ENCODE measurements at places on chromosomes 11 and 22.

GRCh38 chr11:64268893-64269539 lies 15.4 kb downstream of the BAD start:
- DNase-seq: peak; percentile 58

DNA sequence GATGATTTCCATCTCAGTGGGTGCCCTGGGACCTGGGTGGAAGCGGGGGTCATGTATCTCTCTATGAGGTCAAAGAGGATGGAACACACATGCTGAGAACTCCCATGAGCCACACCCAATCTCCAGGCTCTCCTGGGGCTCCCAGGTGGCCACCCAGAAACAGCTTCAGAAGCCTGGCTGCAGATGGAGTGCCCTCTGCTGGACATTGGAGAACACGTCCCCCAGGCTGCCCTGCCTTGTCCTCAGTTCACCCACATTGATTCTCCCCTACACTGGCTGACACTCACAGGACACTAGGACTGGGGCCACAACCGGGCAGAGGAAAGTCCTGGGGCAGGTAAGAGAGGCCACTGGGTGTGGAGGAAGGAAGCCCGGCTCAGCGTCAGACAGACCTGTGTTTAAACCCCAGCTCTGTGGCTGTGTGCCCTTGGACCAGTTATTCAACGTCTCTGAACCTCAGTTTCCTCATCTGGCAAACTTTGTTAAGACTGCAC lies 4.5 kb upstream of the NOL12 start:
- peak; percentile 81 for DNase-seq

DNA sequence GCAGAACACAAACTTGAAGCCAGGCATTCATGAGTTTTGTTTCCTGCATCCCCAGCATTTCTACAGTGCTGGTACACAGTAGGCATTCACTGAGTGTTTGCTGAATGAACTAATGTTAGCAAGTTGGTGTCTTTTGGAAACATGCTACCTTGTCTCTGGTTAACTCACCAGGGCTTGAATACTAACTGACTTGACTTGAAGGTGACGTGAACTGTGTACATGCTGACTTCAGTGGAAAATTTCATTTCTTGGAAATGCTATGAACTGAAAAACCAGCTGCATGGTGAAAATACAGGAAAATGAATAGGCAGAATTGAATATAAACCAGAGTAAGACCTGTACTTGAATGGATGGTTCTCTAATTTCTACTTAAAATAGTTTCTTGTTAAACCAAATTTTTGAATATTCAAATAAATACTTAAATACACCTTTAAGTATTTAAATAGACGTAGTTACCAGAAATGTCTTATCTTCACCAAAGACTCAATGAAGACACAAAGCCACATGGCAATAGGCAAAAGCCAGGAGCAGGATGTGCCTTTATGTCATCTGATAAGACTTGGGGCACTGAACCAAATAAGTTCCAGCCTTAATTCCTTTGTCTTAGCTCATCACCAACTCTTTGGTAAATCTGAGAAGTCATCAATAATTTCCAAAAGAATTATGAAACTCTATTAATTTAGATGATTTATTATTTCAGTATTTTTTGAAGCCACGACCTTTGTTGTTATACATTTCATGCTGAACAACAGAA lies 39.7 kb upstream of the POU2AF2 start:
- peak; percentile 36 for DNase-seq

DNA sequence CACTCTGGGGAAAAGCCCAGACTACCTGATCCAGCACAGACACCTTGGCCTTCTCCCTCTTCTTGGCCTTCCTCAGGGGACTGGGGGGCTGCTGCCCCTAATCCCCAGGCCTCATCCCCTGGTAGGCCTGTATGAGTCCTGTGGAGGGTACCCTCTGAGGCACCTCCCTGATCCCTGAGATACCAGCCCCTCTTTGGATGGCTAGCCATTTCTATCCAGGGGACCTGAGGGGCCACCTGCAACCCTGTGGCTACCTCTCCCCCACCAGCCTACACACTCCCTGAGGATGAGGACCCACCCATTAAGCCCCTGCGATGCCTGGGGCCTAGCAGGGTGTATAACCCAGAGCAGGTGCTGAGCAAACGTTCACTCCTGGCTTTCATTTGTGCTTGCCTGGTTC lies 54.6 kb downstream of the HIRA start:
- DNase-seq: no peak

DNA sequence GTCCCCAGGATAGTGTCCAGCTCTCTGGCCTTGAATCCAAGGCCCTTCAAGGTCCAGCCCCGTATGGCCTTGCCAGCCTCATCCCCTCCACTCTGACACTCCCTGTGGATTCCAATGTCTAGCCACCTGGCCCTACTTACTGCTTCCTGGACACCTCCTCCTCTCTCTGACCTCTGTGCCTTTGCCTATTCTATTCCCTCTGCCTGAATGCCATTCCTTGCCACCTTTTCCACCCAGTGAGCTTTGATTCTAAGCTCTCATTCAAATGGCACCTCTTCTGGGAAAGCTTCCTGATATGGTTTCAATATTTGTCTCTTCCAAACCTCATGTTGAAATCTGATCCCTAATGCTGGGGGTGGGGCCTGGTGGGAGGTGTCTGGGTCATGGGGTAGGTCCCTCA lies 31.9 kb upstream of the TTLL12 start:
- no peak for DNase-seq

- DNase-seq: peak; percentile 41
Measured at GRCh38 chr11:124801636-124802312, 1.6 kb upstream of the MSANTD2 start.

GRCh38 chr11:8018484-8019313 lies 31.6 kb downstream of the EIF3F start:
- DNase-seq: peak; percentile 51

- peak; percentile 10 for DNase-seq
Measured at GRCh38 chr11:130213143-130213978, 53.8 kb downstream of the ST14 start.

DNA sequence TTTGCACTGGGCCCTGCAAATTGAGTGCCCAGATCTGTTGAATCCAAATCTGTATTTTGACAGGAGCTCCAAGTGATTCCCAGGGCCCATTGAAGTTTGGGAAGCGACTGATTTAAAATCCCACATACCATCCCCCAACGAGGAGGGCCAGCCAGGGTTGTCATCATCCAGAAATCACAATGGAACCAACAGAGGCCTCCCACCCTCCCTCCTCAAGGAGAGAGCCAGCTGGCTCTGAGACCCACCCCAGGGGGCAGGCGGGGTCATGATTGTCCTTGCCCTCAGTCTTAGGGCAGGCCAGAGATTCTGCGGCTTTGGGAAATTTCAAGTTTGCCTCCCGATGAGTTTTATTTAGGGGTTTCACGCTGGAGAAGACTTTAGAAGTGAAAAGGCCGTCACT lies 358.2 kb downstream of the MN1 start:
- DNase-seq: no peak

- peak; percentile 70 for DNase-seq
Measured at GRCh38 chr11:14258221-14258935, 100.6 kb downstream of the RRAS2 start.

- no peak for DNase-seq
Measured at GRCh38 chr11:90630176-90630575, 407.3 kb upstream of the CHORDC1 start.

DNA sequence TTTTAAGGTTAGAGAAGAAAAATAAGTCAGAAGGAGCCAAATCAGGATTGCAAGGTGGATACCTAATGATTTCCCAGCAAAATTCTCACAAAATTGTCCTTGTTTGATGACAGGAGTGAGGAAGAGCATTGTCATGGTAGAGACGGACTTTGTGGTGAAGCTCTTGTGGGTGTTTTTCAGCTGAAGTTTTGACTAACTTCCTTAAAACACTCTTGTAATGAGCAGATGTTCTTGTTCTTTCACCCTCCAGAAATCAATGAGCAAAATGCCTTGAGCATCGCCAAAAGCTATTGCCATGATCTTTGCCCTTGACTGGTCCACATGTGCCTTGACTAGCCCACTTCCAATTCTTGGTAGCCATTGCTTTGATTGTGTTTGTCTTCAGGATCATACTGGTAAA lies 20.0 kb downstream of the CALCB start:
- DNase-seq: no peak

DNA sequence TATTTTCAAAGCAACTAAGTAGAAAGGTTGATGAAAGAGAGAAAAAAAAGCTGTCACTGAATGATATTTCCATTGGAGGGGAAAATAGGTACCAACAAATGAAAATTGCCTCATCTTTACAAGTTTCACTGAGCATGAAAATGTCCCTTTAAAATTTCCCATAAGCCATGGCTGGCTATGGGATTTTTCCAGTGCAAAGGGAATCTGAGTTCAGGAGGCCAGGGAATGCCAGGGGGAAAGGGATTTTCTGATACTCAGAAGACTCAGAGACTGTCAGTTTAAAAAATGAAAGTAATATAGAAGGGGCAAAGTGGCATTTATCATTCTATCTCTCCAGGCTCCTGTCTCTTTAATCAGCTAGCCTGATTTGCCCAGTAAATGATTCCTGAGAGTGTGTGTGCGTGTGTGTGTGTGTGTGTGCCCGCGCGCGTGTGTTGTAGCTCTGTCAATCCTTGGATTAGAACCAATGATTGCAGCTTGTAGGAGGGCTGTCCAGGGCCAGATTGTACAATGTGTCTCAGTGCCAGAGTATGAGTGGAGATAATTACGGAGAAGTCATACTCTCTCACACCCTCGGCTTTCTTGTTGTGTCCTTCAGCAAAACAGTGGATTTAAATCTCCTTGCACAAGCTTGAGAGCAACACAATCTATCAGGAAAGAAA lies at the start of gene NTM:
Gene NTM (plus strand): TSS at position 526 of the 662 bp plus-strand sequence.
- DNase-seq: peak; percentile 15

DNA sequence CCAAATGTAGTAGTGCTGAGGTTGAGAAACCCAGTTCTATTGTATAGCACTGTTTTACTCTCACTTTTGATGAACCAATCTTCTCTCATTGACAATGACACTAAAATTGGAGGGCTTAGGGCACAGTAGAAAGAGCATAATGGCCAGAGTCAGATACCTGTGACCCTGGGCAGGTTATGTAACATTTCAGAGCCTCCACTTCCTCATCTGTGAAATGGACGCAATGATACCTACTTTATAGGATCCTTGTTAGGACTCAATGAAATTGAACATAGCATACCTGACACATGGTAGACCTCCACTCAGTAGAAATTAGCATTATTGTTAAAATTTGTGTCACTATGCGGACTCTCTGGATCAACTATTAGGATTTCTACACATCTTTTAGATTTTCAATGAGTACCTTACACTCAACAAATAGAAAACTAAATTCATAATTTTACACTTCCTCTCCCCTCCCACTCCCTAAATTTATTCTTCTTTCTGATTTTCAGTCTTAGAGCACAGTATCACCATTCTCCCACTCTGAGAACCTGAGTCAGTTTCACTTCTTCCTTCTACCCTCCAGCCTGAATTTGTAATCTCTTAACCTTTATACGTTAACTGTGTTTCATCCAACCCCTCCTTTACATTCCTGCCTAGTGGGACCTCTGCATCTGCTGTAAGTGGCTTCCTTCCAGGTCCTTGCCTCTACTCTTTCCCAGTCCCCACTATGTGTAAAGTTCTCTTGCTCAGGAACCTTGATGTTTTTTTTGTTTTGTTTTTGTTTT lies 78.3 kb downstream of the MICAL2 start:
- DNase-seq: no peak

GRCh38 chr11:69215784-69216415 lies 60.2 kb downstream of the SMIM38 start:
- peak; percentile 42 for DNase-seq

DNA sequence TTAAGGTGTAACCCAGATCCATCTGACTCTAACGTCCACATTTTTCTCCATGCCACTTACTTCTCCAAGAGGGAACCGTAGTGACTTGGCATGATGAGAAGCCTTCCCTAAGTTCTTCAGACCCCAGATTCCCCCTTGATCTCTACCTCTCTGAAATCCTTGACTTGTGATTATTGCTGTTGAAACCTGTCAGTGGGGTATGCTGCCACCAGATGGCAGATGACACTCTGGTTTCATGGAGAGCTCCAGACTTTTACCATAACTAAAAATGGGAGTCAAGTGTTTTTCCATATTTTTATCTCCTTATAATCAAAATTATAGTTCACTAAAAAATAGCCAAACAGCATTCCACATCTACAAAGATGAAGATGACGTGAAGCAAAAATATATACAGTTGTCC lies 504.2 kb downstream of the SOX6 start:
- peak; percentile 28 for DNase-seq

All from iris pigment epithelial cell (primary cell).